Fibroblast of lung (primary cell): ENCODE measurements at places on chromosomes 6 and 20. TPM values are rescaled to one million over a fixed set of nuclear protein-coding genes. Genes with fewer than 3 reads are reported as not detected.

Gene MAD2L1BP
- total RNA-seq: 19.2 and 19.3 TPM in 2 replicates

Gene SIRPD
- not detected in 2 replicates for total RNA-seq

Gene RSPO3
- 12.4 and 15.4 TPM in 2 replicates for total RNA-seq

Gene CCM2L
- not detected in 2 replicates for total RNA-seq

Gene POM121L2
- total RNA-seq: not detected in 2 replicates

Gene HCK
- not detected in 2 replicates for total RNA-seq

Gene WASF1
- 8.5 and 13.2 TPM in 2 replicates for total RNA-seq

Gene TMEM244
- not detected in 2 replicates for total RNA-seq

Gene CAGE1
- under 0.01 and 0.17 TPM in 2 replicates for total RNA-seq

Gene ATF6B
- total RNA-seq: 8.0 and 15.7 TPM in 2 replicates

Gene HTR1B
- total RNA-seq: 0.17 TPM in 1 of 2 replicates, not detected in the other

Gene SLC22A1
- total RNA-seq: 0.26 and 0.50 TPM in 2 replicates

Gene KIF25
- total RNA-seq: 0.26 and 0.33 TPM in 2 replicates

Gene RAB44
- total RNA-seq: under 0.01 TPM in 2 replicates

Gene SYCP2
- 0.51 and 1.2 TPM in 2 replicates for total RNA-seq

Gene TP53INP2
- total RNA-seq: 2.3 and 6.4 TPM in 2 replicates

Gene SLC26A8
- not detected in 2 replicates for total RNA-seq

Gene CRISP3
- total RNA-seq: not detected in 2 replicates

Gene RUNX2
- total RNA-seq: 2.1 and 4.5 TPM in 2 replicates

Gene RCAN2
- total RNA-seq: 5.6 and 11.7 TPM in 2 replicates

Gene RBPJL
- total RNA-seq: not detected in 2 replicates

Gene ZNF311
- total RNA-seq: 3.5 and 3.6 TPM in 2 replicates
